ENCODE measurements at places on chromosomes 3 and 15.

DNA sequence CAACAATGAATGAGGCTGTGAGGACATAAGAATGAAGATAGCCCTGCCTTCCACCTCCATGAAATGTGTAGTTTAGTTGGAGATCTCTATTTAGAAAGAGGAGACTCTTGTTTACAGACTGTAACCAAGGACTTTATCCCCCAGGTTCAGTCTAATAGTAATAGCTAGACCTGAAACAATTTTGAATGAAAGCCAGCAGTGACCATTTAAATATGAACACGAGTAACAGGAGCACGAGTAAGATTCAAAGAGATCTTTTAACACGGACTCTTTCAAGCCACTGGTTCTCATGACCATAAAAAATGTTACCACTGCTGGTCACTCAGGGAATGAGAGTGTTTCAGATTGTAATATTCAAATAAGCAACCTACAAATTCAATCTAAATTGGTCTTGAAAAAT lies 123.1 kb downstream of the FMN1 start:
- DNase-seq, result no peak

DNA sequence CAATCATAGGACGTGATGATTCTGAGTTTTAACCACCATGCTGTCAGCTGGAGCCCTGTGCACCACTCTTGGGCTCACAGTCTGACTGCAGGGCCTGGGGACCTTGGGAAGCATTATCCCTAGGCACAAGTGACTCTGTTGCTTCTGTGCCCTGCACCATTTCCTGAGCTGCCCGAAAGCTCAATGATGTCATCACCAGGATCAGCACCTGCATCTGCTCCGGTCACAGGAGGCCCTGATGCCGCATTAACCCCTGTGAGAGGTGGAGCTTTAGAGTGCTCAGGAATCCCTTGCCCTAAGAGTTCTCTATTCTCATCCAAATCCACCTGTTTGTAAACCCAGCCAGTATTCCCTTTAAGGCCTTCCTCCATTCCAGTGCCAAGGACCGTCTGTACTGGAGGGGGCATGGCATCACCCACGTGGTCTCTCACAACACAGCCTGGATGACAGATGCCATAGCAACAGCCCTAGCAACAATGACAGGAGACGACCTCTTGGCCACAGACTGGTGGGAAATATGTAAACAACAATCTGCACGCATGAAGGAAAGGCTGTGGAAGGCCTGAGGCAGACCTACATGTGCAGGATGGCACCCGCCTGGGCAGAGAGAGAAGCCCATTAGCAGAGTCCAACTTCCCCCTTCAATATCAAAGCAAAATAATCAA lies 37.9 kb downstream of the NTRK3 start:
- DNase-seq, result no peak

- DNase-seq, result no peak
Measured at GRCh38 chr3:159652452-159652851, 336.2 kb upstream of the IL12A start.

GRCh38 chr15:52252781-52253180 lies 42.8 kb downstream of the MYO5C start:
- peak; percentile 65 for DNase-seq

GRCh38 chr3:138186803-138187295 lies 252 bp upstream of the ARMC8 start:
- DNase-seq, result peak; percentile 88

DNA sequence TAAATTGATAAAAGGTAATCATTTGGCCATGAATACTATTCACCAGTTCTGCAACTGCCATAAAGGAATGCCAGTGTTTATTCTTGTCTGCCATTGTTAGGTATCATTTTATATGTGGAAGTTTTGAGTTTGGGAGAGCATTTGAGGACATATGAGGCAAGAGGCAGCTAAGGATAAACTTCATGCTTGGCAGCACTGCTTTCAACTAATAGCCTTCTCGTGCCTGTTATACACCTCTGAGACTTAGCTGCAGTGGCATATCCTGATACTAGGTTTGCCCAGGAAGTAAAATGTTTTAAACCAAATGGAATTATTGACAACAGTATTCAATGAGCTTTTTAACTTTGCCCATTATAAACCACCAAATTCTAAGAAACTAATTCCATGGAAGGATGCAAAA lies 126.0 kb upstream of the DPH6 start:
- no peak for DNase-seq

GRCh38 chr15:71708741-71709140 lies 101.6 kb upstream of the NR2E3 start:
- peak; percentile 59 for DNase-seq

GRCh38 chr3:65026151-65026550 lies 338.4 kb upstream of the ADAMTS9 start:
- no peak for DNase-seq

DNA sequence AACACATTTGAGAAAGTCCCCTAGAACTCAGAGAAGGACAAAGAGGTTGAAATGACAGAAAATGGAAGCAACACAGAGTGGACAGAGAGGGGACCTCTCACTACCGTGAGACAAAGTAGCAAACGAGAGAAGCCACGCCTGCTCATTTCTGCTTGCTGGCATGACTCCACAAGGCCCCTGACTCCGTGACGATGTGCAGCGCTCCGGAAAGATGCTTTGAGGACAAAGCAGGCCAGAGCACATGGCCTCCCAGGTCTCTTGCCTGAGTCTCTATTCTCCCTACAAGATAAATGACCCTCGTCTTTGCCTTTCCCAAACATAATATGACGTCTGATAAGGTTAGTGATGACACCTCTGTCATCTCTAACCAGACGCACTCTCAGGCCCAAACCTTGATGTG lies 63.8 kb upstream of the CTSH start:
- no peak for DNase-seq

DNA sequence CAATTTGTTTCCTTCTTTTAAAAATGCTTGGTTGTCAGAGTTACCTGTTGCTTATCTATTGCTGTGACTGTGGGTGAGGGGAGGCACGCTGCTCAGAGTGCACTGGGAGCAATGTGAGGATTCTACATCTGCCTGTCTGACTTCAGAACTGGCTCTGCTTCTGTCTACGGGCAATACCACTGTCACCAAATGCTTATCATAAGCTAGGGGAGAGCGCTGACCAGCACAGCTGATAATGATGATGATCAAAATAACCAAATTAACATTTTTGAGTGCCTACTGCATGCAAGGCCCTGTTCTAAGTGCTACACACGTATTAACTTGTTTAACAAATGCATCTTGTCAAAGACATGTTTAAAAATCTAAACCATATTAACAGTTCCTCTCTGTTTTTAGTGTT lies 79.2 kb upstream of the TPRG1 start:
- DNase-seq, result no peak

- DNase-seq, result peak; percentile 16
Measured at GRCh38 chr15:67914537-67915460, 75.0 kb upstream of the RNU6-1 start.

GRCh38 chr15:59224474-59224873 lies 17.8 kb downstream of the LDHAL6B start:
- peak; percentile 18 for DNase-seq

GRCh38 chr3:3178498-3179328 lies 778 bp downstream of the CRBN start:
- DNase-seq, result no peak

DNA sequence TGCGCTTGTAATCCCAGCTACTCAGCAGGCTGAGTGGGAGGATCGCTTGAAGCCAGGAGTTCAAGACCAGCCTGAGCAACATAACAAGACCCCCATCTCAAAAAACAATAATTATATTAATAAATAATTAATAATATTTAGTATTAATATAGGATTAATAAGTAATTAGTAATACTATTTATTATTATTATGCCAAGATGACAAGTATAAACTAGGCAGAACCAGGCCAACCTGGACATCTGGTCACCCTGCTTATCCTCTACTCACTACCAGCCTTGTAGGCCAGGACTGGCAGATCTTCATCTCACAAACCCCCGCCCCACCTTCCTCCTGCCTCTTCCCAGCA lies 429 bp downstream of the CPN2 start:
- no peak for DNase-seq

GRCh38 chr3:134600685-134601463 lies 49.9 kb downstream of the KY start:
- peak; percentile 50 for DNase-seq

DNA sequence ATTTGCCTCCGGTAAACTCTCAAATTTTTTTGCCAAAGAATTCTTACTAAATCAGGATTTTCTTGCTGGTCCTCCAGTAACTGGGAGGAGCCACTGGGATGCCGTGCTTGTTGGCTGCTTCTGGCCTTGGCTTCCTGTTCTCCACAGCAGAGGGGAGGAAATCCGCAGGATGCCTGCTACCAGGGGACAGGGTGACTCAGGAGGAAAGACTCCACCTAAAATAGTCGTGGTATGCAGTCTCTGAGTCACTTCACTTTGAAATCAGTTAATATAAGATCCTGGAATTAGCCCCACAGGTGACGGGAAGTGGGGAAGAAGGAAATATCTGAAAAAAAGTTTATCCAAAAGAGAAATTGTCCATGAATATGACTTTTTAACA lies 6.5 kb upstream of the TM4SF18 start:
- DNase-seq, result peak; percentile 97

- no peak for DNase-seq
Measured at GRCh38 chr15:88382482-88382983, 84.7 kb downstream of the MRPL46 start.

- DNase-seq, result no peak
Measured at GRCh38 chr15:41650806-41651205, 9.4 kb upstream of the MGA start.

GRCh38 chr3:100629421-100630127 lies 20.2 kb downstream of the ADGRG7 start:
- DNase-seq, result peak; percentile 16

DNA sequence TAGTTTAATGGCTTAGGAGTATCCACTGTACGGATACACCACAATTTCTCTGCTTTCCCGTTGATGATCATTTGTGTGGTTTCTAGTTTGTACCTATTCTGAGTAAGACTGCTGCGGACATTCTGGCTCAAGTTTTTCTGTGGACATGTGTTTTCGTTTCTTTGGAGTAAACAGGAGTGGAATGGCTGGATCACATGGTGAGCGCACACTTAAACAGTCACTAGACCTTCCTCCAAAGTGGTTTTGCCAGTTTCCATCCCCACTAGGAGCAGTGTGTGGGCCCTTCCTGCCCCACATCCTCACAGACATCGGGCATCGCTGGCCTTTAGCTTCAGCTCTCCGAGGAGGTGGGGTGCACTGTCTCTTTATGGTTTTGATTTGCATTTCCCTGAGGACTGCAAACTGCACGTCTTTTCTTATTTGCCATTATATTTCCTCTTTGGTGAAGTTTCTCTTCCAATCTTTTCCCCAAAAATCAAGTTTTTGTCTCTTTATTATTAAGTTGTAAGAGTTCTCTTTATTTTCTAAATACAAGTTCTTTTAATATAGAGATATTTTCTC lies 94.1 kb downstream of the VGLL4 start:
- no peak for DNase-seq

GRCh38 chr3:108130236-108130635 lies 39.4 kb upstream of the CD47 start:
- DNase-seq, result no peak

DNA sequence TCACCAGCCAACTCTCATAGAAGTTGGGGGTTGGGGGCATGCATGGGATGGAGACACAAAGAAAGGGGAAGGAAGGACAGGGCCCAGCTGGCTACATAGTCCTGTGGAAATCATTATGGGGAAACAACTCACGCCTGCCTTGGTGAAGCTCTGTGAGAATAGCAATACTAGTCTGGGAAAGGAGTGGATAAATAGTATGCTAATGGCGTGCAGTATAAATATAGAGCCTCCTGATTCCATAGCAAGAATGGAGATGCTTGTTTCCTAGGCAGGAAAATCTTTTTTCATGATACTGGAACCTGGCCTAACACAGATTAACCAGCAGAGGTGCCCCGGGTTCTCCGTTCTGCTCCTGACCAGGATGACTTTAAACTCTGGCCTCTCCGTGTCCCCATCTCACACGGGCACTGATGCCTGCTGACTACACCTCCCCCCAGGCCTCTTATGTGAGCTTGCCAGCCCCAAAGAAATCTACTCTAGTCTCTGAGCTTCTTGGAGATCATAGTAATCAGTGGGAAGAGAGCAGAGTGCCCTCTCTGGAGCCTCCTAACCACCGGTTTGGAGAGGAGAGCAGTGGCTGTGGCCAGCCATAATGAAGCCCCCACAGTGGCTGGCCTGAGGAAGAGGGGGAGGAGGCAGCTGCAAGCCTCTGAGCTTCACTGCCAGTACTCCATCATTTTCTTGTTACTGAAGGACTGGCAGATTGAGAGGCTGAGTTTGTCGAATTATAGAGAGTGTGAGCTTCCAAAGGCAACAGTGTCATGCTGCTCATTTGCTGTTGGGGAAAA lies 355.0 kb upstream of the SEMA6D start:
- no peak for DNase-seq

DNA sequence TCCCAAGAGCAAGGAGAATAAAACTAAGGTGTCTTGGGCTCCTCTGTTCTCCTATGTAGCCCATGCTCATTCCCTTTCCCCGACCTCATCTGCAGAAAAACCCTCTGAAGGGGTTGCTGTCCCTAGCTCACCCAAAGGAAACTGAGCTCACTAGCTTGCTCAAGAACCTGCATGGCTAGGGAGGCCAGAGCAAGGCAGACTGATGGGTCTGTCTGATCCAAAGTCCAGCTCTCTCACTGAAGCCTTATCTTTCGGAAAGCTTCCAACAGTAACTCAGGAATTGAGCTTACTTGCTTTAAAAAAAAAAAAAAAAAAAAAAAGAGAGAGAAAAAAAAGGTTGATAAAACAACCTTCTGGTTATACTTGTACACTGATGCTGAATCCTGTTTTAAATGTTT lies 141.4 kb upstream of the TOPAZ1 start:
- no peak for DNase-seq

- peak; percentile 21 for DNase-seq
Measured at GRCh38 chr3:89032346-89033013, 74.9 kb upstream of the EPHA3 start.

- DNase-seq, result no peak
Measured at GRCh38 chr3:18649666-18650363, 224.7 kb upstream of the SATB1 start.

GRCh38 chr3:183182073-183182472 lies 19.5 kb upstream of the LAMP3 start:
- no peak for DNase-seq

- no peak for DNase-seq
Measured at GRCh38 chr15:92393071-92393979, at the start of gene ST8SIA2. Gene ST8SIA2 (plus strand): TSS chr15:92393881. CDS start chr15:92394065, 184 bp downstream.

DNA sequence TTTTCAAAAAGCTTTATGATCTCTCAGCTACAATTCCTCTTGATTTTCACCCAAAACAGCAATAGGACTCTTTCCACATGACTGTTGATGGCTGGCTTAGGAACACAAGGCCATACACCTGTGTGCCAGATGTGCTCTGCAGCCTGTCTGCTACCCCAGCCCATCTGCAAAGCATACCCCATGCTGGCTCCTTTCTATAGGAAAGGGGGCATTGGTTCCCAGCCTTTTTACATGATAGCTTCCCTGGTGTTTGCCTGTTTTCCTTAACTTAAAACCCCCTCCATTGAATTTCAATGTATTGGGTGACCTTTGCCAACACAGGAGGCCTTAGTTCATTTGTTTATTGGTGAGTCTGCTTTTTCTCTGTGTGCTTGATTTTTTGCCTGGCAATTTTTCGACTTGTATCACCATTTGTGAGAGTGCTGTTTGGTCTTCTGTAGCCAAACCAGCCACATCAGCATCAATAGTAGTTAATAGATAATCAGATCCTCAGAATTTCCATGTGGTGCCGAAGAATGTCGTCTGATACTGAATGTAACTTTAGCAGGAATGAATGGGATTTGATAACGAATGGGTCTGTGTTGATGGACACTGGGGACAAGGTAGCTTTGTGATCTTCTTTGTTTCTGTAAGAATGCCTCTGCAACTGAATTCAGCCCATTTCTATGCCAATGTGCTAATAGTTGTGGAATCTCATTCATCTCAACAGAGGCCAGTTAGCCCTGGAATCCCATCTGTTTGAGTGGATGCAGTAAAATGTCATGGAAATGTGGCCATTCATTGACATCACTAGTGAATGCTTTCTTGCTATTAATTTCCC lies 272.2 kb upstream of the RARB start:
- peak; percentile 36 for DNase-seq

- no peak for DNase-seq
Measured at GRCh38 chr3:195441476-195441991, 1.3 kb downstream of the ACAP2 start.

Measured in brain microvascular endothelial cell (primary cell).